ENCODE measurements at places on chromosomes 7 and 10. TPM values are rescaled to one million over a fixed set of nuclear protein-coding genes. Genes with fewer than 3 reads are reported as not detected.

The RELN gene
- total RNA-seq = not detected

The RTKN2 gene
- total RNA-seq = 0.44 TPM

The RARRES2 gene
- 0.29 TPM for total RNA-seq

The SCART1 gene
- 3.8 TPM for total RNA-seq

The FAM25A gene
- not detected for total RNA-seq

The KEL gene
- total RNA-seq = 0.70 TPM

The IKZF5 gene
- total RNA-seq = 47.3 TPM

The HOXA7 gene
- total RNA-seq = not detected

The OR2A5 gene
- not detected for total RNA-seq

DNA sequence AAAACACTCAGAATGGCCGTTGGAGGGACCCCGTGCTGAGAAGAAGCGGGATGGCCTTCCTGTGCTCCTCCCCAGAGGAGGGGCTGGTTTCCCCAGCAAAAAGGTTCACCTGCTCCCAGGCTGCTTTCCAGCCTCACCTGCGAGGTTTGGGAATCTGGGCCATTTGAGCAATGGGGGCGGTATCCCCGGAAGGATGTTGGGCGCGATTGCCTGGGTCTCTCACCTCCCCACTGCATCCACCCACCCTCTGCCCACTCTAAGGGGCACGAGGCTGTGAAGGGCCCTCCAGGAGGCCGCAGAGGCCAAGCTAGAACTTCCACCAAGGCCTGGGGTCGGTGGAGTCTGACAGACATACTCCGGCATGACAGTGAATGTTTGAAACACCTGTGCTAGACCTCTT lies 147.6 kb downstream of the PAXIP1 start:
- no peaks in the 10 kb centered on the region for H3K36me3 ChIP-seq
- H3K27ac ChIP-seq = no peak overlapping the region
- H3K27me3 ChIP-seq = peaks cover 26% of the 10 kb centered on the region
- H3K4me1 ChIP-seq = no peaks in the 10 kb centered on the region
- no peak overlapping the region for H3K4me3 ChIP-seq

DNA sequence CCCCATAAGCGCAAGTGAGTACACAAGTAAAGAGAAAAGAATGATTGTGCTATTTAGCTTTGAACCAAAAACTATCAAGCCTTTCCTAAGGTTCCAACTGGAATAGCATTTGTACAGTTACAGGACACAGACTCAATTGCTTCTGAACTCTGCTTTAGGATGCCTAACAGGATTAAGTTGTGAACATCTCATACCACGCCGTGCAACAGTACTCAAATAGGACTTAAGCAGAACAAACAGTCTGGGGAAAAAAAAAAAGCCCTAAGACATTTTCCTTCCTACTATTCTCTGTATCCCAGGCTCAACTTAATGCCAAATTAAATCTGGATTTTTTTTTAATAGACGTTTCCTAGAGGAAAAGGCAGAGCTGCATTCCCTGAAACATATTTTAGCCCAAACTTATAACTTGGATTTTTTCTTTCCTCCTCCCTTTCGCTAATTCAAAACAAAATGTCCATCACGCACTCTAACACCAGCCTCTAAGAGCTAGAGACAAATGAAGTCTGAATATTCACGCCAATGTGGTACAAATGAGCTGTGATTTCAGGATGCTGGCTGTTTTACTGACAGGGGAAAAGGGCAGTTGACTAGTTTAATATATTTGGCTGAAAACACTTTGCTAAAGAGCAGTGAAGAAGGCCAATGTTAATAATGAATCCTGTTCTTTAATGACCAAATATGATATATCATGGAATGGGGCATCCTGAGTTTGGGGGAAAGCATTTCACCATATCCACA lies 68.6 kb downstream of the CALD1 start:
- peaks cover 6% of the 10 kb centered on the region for H3K4me1 ChIP-seq
- no peak overlapping the region for H3K27ac ChIP-seq
- no peaks in the 10 kb centered on the region for H3K27me3 ChIP-seq
- DNase-seq = no peak
- peaks cover 20% of the 10 kb centered on the region for H3K36me3 ChIP-seq

- H3K36me3 ChIP-seq = no peaks in the 10 kb centered on the region
- DNase-seq = no peak
- H3K4me1 ChIP-seq = no peaks in the 10 kb centered on the region
- H3K4me3 ChIP-seq = no peak overlapping the region
These were observed 101.7 kb downstream of the HOXA1 start for GRCh38 chr7:26993816-26994810.

DNA sequence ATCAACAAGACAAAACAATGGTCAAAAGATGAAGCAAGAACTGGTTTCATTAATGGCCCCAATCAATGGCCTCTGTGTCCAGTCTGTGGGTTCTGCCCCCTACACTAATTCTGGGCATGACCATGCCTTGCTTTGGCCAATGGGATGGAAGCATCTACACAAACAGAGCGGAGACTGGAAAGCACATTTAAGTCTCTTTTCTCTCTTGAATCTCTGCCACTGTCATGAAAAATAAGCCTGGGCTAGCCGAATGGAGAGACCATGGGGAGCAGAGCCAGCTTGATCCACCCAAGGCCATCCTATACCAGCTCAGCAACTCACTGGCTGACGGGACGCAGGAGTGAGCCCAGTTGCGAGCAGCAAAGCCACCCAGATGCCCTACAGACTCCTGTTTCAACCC lies 30.9 kb downstream of the ANKRD16 start:
- H3K4me1 ChIP-seq = no peaks in the 10 kb centered on the region
- peaks cover 3% of the 10 kb centered on the region for H3K36me3 ChIP-seq
- no peak for DNase-seq
- H3K27me3 ChIP-seq = no peaks in the 10 kb centered on the region

DNA sequence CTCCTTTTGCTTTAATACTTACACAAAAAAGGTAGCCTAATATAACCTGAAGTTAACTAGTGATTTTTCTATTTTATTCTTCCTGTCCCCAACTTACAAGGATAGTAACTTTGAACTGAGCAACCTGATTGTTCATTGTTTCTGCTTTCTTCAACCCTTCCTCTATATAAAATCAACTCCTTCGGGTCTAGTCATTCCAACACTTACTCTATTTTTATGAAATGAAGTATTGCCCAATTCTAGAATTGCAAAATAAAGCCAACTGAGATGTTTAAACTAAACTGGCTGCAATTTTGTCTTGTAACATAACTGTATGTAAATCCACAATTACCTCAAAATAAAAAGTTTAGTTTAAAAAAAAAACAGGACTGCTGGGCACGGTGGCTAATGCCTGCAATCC lies 20.3 kb upstream of the DNA2 start:
- H3K4me1 ChIP-seq = no peaks in the 10 kb centered on the region
- no peak overlapping the region for H3K27ac ChIP-seq
- no peaks in the 10 kb centered on the region for H3K27me3 ChIP-seq
- no peak overlapping the region for H3K4me3 ChIP-seq

- no peaks in the 10 kb centered on the region for H3K36me3 ChIP-seq
- H3K27ac ChIP-seq = peak within 1 kb of the TSS; percentile 96
- peak within 1 kb of the TSS; percentile 96 for H3K4me3 ChIP-seq
- no peaks in the 10 kb centered on the region for H3K27me3 ChIP-seq
These were observed at the start of gene GTF2I for GRCh38 chr7:74657692-74658177. Gene GTF2I, plus strand, starts transcription at chr7:74657718. Its CDS starts 31,411 bp downstream, at chr7:74689129.

GRCh38 chr10:69752479-69752878 lies 49.2 kb upstream of the COL13A1 start:
- DNase-seq = no peak
- no peak overlapping the region for H3K4me3 ChIP-seq
- H3K36me3 ChIP-seq = no peaks in the 10 kb centered on the region

GRCh38 chr10:93254180-93254853 lies 180.6 kb downstream of the CYP26A1 start:
- no peaks in the 10 kb centered on the region for H3K36me3 ChIP-seq
- no peaks in the 10 kb centered on the region for H3K4me1 ChIP-seq
- DNase-seq = no peak
- H3K27ac ChIP-seq = no peak overlapping the region
- no peak overlapping the region for H3K4me3 ChIP-seq

DNA sequence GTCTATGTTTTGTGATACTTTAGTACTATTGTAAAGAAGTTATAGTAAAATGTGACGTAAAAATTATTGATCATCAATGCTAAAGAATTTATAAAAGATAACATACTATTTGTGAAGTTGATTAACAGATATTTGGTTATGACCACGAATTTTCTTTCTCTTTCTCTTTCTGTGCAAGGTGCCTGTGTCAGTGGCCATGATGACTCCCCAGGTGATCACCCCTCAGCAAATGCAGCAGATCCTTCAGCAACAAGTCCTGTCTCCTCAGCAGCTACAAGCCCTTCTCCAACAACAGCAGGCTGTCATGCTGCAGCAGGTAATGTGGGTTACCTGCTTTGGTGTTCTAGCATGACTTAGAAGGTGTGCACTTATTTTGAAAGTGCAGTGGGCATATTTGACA lies 213.7 kb downstream of the FOXP2 start:
- H3K27me3 ChIP-seq = no peaks in the 10 kb centered on the region
- no peaks in the 10 kb centered on the region for H3K4me1 ChIP-seq
- H3K36me3 ChIP-seq = no peaks in the 10 kb centered on the region
- H3K27ac ChIP-seq = no peak overlapping the region
- no peak for DNase-seq

- H3K27ac ChIP-seq = no peak overlapping the region
- no peaks in the 10 kb centered on the region for H3K36me3 ChIP-seq
- H3K27me3 ChIP-seq = no peaks in the 10 kb centered on the region
- H3K4me3 ChIP-seq = no peak overlapping the region
These were observed 114.0 kb upstream of the HGF start for GRCh38 chr7:81883801-81884393.

DNA sequence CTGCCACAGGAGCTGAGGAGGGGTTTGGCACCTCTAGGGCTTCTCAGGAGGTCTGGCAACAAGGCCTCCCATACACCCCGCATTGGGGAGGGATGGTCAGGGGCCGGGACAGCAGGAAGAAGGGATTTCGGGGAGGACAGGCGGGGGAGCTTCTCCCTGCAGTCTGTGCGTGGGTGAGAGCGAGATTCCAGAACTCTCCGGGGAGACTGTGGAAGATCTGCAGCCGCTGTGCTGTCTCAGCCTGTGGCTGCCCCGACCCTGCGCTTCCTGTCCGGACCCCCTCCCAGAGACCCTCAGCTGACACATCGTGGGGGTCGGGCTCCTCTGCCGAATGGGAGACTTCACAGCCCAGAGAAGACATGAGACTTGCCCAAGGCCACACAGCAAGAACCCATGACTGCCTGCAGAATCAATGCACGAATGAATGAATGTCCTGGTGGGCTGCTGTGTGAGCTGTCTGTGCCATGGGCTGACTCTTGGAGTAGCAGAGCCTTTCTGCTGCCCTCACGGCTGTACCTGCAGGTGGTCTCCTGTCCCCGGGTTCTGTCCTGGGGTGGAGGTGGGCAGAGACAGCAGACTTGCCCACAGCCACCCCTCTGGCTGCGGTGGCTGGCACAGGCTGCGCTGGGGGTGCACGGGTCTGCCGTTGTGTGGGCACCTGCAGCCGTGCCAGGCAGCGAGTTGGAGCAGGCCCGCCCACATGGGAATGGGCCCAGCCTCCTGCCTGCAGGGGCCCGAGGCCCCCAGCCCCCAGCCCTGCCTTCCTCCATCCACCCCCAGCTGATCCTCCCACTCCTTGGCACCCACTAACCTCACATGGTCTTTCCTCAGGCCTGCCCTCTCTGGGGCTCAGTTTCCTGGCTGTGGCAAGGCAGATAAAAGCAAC lies 16.3 kb upstream of the LFNG start:
- no peak overlapping the region for H3K4me3 ChIP-seq
- H3K36me3 ChIP-seq = no peaks in the 10 kb centered on the region
- DNase-seq = no peak
- no peak overlapping the region for H3K27ac ChIP-seq
- H3K4me1 ChIP-seq = peaks cover 23% of the 10 kb centered on the region

DNA sequence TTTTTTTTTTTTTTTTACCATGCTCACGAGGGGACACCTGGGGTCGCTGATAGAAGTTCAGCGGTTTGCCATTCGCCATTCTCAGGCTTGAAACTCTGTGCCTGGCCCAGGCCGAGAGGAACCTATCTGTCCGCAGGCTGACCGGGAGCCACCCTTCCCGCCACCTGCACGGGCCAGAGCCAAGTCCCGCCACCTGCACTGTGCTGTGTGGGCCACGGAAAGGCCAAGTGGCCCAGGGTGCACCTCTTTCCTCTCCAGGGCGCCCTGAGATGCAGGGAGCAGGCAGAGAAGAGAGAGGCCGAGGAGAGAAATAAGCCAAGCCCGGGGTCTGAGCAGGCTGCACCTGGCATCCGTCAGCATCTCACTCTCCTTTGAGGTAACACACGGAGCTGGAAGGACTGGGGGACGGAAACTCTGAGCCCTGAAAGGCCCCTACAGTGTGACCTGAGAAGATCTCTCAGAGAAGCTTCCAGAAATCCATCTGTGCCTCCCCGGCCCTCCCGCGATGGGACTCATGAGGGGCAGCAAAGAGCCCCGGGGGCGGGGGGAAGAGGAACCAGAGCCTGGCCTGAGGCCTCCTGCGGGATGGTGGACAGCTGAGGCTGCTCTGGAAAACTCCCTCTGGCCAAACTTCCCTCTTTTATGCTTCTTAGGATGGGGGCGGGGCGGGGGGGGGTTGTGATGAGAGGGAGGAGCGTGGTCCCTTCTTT lies 46.6 kb downstream of the PRKAG2 start:
- H3K36me3 ChIP-seq = peaks cover 2% of the 10 kb centered on the region
- no peaks in the 10 kb centered on the region for H3K27me3 ChIP-seq
- no peak overlapping the region for H3K27ac ChIP-seq
- H3K4me1 ChIP-seq = peaks cover 20% of the 10 kb centered on the region
- H3K4me3 ChIP-seq = no peak overlapping the region
- DNase-seq = no peak

- peak overlapping the region; percentile 73 for H3K4me3 ChIP-seq
- no peak for DNase-seq
- H3K27me3 ChIP-seq = no peaks in the 10 kb centered on the region
- peak overlapping the region; percentile 70 for H3K27ac ChIP-seq
- peaks cover 30% of the 10 kb centered on the region for H3K4me1 ChIP-seq
These were observed 10.9 kb downstream of the PWWP2B start for GRCh38 chr10:132407846-132408278.

DNA sequence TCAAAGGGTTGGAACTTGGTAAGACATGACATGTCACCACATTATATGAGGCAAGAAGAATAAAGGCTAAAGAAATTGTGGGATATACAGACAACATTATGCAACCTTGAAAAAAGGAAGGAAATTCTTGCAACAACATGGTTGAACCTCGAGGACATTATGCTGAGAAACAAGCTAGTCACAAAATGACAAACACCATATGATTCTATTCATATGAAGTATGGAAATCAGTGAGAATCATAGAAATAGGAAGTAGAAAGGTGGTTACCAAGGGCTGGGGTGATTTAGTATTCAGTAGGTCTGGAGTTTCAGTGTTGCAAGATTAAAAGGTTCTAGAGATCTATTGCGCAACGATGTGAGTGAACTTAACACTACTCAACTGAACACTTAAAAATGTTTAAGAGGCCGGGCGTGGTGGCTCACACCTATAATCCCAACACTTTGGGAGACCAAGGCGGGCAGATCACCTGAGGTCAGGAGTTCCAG lies 126.9 kb upstream of the TBX20 start:
- no peaks in the 10 kb centered on the region for H3K4me1 ChIP-seq
- H3K27ac ChIP-seq = no peak overlapping the region
- no peaks in the 10 kb centered on the region for H3K36me3 ChIP-seq
- DNase-seq = no peak

- no peak for DNase-seq
- H3K4me3 ChIP-seq = no peak overlapping the region
- H3K36me3 ChIP-seq = no peaks in the 10 kb centered on the region
- H3K27ac ChIP-seq = no peak overlapping the region
- H3K27me3 ChIP-seq = peaks cover 5% of the 10 kb centered on the region
- peaks cover 17% of the 10 kb centered on the region for H3K4me1 ChIP-seq
These were observed 133.1 kb upstream of the PPP1R3A start for GRCh38 chr7:114051871-114052331.

- H3K4me3 ChIP-seq = no peak overlapping the region
- no peak for DNase-seq
These were observed 14.9 kb downstream of the HIPK2 start for GRCh38 chr7:139762886-139763285.

- peaks cover 7% of the 10 kb centered on the region for H3K27me3 ChIP-seq
- no peak for DNase-seq
- H3K36me3 ChIP-seq = no peaks in the 10 kb centered on the region
- no peaks in the 10 kb centered on the region for H3K4me1 ChIP-seq
- no peak overlapping the region for H3K27ac ChIP-seq
These were observed 12.7 kb upstream of the MACC1 start for GRCh38 chr7:20229646-20230500.
